ENCODE measurements at places on chromosomes 16 and 17. TPM values are rescaled to one million over a fixed set of nuclear protein-coding genes. Genes with fewer than 3 reads are reported as not detected.
A peak's percentile ranks its signal among the peaks of the same experiment; 100 is the strongest.

The RANBP10 gene
- total RNA-seq: 21.8 TPM

The OR3A3 gene
- total RNA-seq: not detected

DNA sequence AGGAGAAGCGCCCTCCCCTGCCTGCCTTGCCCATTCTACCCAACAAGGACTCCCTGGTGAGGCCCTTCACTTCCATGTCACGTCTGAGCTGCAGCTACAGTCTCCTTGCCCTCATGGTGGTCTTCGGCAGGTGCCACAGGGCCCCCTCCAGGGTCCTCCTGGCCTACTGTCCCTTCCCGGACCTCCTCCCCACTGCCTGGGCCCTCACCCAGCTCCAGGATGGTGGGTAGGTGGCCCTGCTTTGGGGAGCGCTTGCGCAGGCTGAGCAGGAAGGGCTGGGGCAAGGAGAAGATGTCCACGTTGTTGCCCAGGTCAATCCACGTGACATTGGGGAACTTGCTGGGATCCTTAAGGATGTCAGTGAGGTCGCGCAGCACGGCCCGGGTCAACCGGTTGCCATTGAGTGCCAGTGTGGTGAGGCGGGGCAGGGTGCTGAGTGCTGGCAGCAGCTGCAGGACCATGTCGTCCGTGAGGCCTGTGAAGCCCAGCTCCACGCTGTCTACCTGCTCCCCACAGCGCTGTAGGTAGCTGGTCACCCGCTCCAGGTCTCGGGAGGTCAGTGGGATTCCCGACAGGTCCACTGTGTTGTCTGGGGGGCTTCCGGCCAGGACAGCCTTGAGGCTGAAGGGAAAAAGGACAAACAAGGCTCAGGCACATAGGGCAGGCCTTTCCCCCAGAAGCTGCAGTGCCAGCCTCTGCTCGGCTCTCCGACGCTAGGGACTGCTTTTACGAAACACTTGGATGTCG lies 28.3 kb downstream of the TRPV2 start:
- DNase-seq: peak; percentile 46

DNA sequence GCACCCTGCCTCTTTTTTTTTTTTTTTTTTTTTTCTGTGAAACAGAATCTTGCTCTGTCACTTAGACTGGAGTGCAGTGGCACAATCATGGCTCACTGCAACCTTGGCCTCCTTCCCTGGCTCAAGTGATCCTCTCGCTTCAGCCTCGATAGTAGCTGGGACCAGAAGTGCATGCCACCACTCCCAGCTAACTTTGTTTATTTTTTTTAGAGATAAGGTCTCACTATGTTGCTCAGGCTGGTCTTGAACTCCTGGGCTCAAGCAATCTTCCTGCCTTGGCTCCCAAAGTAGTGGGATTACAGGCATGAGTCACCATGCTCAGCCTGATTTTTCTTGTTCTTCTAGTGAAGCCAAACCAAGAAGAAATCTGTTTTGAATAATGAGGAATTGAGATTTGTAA lies 25.0 kb downstream of the CDK12 start:
- DNase-seq: no peak

GRCh38 chr16:56763291-56763916 lies 33.5 kb downstream of the NUP93 start:
- no peak for DNase-seq

Data from Caco-2 (cell line).